ENCODE measurements at places on chromosomes 11 and 22.

GRCh38 chr11:112023104-112023503, 2.1 kb upstream of the DLAT start:
- DNase-seq: no peak

GRCh38 chr11:46455834-46456233, 64.3 kb upstream of the CHRM4 start:
- no peak for DNase-seq

- DNase-seq: no peak
These were observed 41.9 kb downstream of the SVIP start for GRCh38 chr11:22787551-22788162.

DNA sequence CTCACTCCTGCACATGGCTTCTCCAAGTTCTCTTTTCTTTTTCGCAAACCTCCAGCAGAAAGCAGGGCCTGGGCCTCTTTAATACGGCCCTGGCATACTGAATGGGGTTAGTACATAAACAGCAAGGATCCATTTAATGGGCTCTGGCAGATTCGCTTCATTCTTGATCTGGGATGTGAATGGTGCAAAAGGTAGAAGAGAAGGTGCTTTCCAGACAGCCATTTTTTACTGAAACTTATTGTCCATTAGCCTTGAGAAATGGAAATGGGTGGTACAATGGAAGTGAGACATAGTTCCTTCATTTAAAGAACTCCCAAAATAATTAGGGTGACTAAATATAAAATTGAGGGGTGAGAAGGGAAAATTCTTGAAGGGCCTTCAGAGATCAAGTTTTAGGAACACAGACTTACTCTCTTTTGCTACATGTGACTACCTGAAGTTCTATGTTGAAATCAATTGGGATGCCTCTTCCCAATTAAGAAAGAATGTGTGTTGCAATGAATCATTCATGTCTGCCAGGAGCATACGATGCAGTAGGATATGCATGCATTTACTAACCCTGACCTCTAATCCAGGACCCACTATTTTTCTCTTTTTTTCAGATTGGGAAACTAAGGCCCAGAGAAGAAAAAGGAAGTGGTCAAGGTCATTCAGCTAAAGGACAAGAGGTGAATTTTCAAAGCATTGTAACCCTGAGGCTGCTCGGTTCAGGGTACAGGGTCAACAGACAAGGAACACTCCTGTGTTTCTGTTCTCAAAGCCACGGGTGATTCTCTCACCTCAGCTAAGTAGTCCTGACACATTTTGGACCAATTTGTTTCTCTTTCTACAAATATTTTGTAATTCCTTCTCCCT, 144.1 kb downstream of the BBOX1 start:
- no peak for DNase-seq

- DNase-seq: no peak
These were observed 180.8 kb upstream of the CCDC179 start for GRCh38 chr11:23041001-23041503.

- no peak for DNase-seq
These were observed 106.9 kb downstream of the ADAMTS15 start for GRCh38 chr11:130555251-130555841.

GRCh38 chr11:33670250-33671011, 30.2 kb downstream of the C11orf91 start:
- DNase-seq: no peak

GRCh38 chr22:42340829-42341383, 70.5 kb upstream of the TCF20 start:
- no peak for DNase-seq

DNA sequence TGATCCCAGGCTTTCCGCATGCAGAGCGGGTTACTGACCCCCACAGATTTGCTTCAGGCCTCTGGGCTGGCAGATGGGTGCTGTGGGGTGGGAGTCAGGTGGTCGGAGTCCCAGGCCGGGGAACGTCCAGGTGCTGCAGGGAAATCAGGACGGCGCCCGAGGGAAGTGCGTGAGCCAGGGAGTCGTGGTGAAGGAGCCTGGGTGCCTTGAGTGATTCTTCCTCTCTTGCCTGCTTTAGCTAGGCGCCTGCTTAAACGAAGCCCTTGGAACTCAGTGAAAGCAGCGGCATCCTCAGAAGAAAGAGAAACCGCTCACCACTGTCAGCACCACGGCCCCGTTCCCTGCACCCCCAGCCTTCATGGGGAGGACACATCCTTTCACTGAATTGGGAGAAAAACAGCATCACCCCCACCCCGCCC, 455.6 kb downstream of the BRD1 start:
- no peak for DNase-seq
